ENCODE measurements at places on chromosomes 7 and 10. TPM values are rescaled to one million over a fixed set of nuclear protein-coding genes. Genes with fewer than 3 reads are reported as not detected.

DNA sequence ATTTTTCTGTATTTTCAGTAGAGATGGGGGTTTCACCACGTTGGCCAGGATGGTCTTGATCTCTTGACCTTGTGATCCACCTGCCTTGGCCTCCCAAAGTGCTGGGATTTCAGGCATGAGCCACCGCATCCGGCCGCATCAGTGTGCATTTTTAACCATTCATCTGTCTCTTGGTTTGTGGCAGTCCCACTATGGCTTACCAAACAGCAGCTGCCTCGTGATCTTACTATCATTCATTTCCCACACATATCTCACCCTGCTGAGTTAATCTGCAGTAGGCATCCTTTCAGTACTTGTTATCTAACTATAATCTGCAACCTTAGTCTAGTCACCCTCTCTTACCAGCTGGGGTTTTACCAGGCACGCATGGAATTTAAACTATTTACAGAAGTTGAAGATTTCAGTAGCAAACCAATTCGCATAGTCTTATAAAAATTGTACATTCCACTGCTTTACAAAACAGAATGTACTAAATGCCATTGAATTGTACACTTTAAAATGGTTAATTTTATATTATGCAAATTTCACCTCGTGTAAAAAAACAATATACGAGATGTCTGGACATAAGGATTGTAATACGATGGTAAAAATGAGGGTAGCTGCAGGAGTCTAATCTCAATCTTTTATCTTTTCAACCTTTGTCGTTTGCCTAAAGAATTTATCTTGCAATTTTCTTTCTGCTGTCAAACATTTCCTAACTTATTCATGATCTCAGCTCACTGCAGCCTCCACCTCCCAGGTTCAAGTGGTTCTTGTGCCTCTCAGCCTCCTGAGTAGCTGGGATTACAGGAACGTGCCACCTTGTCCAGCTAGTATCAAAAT lies 4.6 kb upstream of the TBC1D12 start:
- DNase-seq, result no peak

The CALY gene
- total RNA-seq, result not detected

DNA sequence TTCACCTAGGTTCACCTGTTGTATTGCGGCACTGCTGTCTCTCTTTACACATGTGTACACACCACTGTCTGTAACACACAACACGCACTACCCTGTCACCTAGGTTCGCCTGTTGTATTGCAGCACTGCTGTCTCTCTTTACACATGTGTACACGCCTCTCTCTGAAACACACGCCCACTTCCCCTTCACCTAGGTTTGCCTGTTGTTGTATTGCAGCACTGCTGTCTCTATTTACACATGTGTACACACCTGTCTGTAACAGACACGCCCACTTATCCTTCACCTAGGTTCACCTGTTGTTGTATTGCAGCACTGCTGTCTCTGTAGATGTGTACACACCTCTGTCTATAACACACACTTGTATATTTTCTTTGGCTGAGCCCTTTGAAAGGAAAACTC lies 51.5 kb downstream of the WDR37 start:
- no peak for DNase-seq

The MAT1A gene
- not detected for total RNA-seq

The NUB1 gene
- 49.7 TPM for total RNA-seq

- DNase-seq, result no peak
Observed at GRCh38 chr10:103241262-103242011, 4.2 kb upstream of the RPEL1 start.

The ADGRA1 gene
- total RNA-seq, result not detected

The GDF2 gene
- not detected for total RNA-seq

The GIMAP2 gene
- total RNA-seq, result 10.4 TPM
